ENCODE measurements at places on chromosomes 5 and 9.
A peak's percentile ranks its signal among the peaks of the same experiment; 100 is the strongest.

GRCh38 chr5:56112526-56113121 lies 117.9 kb upstream of the IL6ST start:
- DNase-seq = no peak

GRCh38 chr5:34053133-34053532 lies 10.1 kb upstream of the C1QTNF3 start:
- no peak for DNase-seq

DNA sequence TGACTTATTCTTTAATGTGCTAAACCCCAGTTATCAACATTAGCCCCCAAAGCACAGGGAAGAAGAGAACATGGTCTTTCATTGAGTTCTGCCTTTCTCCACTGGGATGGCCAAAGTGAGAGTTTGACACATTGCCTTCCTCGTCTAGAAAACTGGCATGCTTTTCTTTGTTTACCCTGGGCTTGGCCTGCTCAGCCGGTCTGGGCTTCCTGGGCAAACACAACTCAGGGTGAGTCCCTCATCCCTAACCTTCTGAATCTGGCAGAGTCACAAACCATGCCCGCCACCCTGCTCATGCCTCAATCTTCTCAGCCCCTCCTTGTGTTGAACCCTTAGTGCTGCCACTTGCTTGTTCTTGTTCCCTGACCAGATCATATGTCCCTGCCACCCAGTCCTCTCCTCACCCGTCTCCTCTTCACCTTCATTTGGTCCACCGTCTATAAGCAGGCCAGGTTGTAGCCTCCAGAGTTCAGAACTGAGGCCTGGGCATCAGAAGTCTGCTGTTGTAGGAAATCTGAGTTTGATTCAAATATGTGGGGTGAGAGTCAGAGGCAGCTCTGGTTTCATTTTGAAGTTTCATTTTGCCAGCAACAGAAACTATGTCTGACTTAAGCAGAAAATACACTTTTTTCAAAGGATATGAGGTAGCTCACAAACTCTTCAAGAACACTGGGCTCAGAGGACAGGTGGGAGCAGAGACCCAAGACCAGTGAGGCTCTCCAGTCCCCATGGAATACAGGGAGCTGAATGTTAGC lies 217.6 kb downstream of the NDUFS4 start:
- DNase-seq = peak; percentile 11

DNA sequence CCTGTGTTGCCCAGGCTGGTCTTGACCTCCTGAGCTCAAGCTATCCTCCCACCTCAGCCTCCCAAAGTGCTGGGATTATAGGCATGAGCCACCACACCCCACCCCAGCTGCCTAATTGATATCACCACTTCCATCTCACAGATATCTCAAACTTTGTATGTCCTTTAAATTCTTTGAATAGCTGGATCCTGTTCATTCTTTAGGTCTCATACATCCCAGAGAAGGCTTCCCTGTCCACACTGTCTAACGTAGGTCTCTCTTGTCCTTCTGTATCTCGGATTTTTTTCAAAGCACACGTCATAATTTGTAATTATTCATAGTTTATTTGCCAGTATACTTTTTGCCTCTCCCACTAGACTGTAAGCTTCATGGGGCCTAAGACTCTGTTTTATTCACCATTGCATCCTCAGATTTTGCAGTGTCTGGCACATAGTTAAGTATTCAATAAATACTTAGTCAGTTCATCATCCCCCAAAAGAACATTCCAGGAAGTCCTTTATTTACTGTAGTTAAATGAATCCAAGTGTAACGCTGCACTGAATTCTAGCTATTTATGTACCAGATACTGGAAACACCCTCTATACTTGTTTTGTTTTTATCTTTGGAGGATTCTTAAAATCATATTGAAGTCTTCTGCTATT lies 10.5 kb downstream of the ARSK start:
- DNase-seq = no peak

DNA sequence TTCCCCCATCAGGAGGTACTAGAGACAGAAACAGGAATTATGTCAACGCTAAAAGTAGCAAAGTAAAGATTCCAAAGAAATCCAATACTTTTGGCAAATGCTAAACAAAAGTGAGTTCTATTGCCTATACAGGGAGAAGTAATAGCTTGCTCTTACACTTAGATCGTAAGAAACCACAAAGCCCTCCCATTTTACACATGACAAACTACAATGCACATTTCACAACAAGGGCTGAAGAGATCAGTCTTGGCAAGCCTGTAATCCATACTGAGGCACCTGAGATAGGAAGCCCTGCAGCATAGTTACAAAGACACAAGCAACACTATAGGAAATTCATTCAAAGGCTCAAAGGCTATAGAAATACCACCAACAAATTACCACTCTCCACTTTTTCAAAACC lies 7.7 kb downstream of the HNRNPK start:
- DNase-seq = no peak

DNA sequence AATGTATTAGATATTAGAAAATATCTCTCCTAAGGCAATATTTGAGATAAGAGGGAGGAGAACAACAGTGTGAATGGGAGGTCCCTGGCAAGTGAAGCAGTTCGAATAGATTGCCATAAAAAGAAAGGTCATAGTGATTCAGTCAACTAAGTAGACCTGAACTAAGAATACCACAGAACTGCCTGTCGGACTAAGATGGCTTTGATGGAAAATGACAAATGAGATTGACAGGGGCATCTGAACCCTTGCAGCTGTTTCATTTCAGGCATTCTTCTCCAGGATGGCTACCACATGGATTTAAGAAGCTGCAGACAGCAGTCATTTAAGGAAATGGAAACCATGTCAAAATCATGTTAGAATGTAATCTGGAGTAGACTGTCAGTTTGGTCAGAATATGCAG lies 308.4 kb upstream of the MEF2C start:
- DNase-seq = no peak

- no peak for DNase-seq
These were observed 199.4 kb upstream of the PANK3 start for GRCh38 chr5:168778536-168778935.

GRCh38 chr5:119316906-119317305 lies 38.9 kb upstream of the TNFAIP8 start:
- DNase-seq = no peak

- DNase-seq = no peak
These were observed 41.6 kb downstream of the NEUROG1 start for GRCh38 chr5:135494196-135494595.

- no peak for DNase-seq
These were observed 41.6 kb downstream of the LPAR1 start for GRCh38 chr9:110996436-110997220.

DNA sequence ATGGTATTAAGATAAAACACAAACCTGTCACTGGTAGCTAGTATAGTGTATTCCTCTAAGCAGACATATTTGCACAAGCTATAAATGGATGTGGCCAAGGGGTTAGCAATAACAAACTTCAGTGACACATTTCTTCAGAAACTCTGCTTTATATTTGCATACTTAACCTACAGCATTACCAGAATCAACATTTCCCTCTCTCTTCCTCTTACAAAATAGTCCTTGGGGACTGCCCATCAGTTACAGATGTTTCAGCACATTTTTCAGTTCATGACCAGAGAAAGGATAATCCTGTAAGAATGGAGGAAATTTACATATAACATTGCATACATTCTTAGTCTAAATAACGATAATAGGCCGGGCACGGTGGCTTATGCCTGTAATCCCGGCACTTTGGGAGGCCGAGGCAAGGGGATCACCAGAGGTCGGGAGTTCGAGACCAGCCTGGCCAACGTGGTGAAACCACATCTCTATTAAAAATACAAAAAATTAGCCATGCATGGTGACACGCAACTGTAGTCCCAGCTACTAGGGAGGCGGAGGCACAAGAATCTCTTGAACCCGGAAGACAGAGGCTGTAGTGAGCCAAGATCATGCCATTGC lies 25.3 kb upstream of the SLC1A1 start:
- peak; percentile 76 for DNase-seq

DNA sequence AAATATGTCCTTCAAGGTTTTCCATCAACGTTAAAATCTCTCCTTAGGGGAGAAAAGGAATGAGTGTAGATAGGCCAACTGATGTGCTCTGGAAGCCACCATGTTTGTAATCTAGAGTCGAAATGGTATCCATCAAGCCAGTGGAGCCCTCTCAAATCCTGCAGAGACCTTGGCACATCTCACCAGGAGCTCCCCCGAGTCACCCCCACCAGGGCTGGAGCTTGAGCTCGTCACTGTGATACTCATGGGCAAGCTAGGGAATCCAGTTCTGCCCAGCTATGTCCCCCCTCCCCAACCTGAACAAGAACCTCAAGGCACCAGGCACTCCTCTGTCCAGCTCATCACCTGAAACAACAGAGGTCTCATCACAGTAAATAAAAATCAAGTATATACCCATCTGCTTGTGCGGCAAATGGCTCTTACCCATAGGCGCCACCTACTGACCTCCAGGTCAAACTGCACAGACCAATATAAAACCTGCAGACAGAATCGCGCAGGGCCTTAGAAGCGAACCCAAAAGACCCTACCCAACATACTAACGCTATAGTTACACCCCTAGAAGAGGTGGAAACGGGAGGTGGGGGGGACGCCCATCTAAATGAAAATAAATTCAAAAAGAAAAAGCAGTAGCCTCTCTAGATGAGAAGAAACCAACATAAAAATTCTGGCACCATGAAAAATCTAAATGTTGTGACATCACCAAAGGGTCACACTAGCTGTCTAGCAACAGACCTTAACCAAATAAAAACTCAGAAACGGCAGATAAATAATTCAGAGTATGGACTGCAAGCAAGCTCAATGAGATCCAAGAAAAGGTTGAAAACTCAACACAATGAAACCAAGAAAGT lies 75.0 kb downstream of the TTC39B start:
- DNase-seq = peak; percentile 61

Measured in GM20000 (cell line).